ENCODE measurements at places on chromosomes 1 and 21. TPM values are rescaled to one million over a fixed set of nuclear protein-coding genes. Genes with fewer than 3 reads are reported as not detected.

DNA sequence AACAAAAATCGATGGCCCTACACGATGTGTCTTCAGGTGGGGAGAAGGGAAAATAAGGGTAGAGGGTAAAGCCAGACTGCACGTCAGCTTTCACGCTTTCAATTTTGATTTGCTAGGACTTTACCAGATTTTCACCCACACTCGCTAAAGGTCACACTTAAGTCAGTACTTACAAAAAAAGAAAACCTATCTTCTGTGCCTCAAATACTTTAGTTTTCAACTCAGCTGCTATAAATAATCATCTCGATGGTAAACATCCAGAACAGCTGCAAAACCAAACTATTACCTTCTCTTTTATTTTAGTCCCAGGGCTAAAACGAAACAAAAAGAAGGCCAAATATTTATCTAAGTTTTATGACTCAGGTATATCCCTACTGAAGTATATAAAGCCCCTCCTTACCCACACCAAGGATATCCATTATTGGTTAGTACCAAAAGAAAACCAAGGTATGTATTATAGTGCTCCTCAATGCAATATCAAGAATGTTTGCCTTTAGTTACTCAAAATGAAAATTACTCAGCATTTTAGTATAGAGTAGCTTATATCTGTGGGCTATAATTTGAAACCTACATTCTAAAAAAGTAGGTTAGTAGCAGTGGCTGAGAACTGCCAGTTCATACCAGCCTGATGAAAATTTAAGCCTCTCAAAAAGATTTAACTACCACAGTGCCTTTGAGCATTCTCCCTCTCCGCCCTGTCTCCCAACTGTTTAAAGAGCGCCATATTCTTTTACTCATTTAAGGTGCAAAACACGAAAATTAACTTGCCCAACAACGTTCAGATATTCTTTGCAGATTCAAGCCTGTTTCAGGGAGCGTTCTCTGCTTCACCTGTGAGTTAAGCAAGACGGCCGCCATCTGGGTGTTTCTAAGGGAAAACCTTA is 1.5 kb downstream of the CSDE1 start:
- no peak for DNase-seq

DNA sequence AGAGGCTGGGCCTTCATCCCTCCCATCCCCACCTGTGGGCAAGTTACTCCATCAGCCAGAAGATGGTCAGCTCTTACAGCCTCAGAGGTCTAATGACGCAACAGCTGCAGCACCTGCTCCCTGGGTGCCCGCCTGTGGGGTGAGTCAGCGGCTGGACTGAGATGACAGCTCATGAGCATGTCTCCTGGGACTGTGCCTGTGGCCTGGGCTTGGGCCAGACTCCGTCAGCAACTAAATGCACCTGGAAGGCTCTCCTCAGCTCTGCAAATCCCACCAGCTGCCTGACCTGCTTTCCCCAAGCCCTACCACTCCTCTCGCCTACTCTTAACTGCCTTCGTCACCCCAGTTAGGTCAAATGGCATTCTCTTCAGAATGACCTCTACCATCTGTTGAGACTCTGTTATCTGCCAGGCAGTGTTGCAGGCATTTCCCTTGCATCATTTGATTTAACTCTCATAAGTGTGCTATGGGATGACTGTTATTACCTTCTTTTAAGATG is 47.7 kb downstream of the ETS2 start:
- DNase-seq = no peak

The CACNA1S gene
- total RNA-seq = not detected

The UBXN10 gene
- total RNA-seq = 0.30 TPM

DNA sequence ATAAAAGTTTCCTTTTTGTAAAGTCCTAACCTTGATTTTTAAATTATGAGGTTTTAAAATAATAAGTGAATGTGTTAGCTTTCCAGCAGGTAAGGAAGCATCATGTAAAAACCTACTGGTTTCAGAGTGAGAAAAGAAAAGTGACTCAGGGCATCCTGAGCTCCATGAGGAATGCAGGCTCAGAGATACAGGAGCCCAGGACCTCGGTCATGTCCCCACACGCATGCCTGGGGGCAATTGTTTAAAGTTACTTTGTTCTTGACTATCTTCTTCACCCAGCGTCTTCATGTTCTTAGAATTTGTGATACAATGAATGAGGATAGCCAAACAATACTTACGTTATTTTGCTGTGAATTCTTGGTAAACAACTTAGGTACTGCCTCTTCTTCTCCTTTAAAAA is 117.4 kb upstream of the PLPPR5 start:
- DNase-seq = no peak

- no peak for DNase-seq
These were observed 29.2 kb downstream of the NEGR1 start for GRCh38 chr1:72253132-72253531.

DNA sequence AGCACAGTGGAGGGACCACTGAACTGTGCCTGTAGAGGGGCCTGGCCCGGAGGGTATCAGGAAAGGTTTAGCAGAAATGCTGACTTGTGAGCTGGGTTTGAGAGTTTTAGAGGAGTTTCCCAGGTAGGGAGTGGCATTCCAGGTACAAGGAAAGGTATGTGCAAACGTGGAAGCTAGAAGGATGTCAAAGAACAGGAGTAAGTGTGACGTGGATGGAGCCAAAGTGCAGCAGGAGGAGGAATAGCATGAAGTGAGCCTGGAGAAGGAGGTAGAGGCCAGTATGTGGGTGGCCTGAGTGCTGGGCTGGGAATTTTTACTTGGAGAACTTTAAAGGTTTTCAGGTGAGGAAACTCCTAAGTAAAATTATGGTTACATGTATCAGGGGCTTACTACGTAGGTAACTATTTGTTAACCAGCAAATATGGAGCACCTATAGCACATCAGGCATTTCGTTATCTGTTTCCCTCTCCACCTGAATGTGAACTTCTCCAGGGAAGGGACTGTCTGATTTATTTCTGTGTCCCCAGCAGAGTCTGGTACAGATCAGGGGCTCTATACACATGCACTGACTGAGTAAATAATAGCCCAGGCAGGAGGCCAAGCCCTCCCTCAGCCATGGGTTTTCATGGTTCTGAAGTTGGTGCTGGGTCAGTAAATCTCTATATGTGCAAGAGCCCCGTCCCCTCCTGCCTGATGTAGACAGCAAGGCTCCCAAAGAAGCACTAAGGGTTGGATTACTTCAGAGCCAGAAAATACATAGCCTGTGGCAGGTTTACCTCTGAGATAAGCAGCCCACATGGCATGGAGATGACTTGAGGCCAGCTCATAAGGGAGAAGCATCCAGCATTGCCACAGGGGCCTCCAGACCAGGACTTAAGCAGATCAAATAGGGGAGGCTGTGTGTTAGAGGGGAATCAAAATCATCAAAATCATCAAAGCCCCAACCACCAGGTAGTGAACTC is 43.4 kb downstream of the CDCP2 start:
- no peak for DNase-seq
